ENCODE measurements at places on chromosomes 7 and 10.

DNA sequence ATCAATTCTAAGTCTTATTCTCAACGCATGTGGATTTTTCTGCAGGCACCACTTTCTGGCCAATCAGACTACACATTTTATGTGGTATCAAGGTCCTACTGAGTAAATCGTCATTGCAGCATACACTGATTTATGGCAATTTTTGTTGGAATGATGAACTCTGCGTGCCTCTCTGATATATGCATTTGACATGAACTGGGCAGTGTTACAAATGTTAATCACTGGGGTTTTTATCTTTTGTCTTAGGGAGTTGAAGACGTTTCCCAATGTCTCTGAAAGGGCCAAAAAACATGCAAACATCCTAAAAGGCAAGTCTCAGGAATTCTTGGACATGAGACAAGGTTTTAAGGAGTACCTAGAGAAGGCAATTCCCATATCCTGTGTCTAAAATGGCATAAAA, 809.5 kb upstream of the CELF2 start:
- no peak for DNase-seq

DNA sequence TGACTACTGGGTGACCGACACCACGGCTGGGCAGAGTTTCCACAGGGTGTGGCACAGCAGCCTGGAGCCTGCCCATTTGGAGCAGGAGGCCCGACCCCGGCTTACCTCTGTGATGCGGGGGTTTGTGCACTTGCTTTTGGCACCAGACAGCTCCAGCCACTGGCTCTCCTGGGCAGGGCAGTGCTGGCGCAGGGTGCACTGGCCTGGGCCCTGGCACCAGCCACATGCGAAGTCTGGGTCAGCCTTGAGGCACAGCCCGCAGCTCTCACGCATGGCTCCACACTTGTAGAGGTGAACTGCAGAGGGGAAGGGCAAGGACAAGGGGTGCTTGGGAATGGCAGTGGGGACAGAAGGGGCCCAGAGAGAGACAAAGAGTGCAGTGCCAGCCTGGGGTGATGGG, 373.7 kb downstream of the PLXNA4 start:
- no peak for DNase-seq

GRCh38 chr10:128534686-128535085, 408.5 kb upstream of the MKI67 start:
- DNase-seq: no peak

DNA sequence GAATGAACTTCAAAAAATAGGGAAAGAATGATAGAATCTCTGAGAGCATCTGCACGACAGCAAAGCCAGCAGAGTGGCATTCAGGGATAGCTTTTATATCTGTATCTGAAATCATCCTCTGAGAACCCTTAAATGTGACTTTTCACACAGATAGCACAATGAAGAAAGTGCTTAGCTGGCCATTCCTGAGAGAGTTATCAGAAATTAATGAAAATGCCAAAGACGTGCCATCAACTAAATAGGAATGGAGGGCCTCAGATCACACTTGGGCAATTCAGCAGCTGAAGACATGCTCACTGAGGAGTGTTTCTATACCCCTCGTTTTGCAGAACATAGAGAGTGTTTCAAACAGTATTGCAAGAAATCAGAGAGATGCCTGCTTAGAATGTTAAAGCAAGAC, 51.6 kb downstream of the AKR1B1 start:
- DNase-seq: no peak

- no peak for DNase-seq
Measured at GRCh38 chr10:58041901-58042300, 225.8 kb downstream of the IPMK start.

DNA sequence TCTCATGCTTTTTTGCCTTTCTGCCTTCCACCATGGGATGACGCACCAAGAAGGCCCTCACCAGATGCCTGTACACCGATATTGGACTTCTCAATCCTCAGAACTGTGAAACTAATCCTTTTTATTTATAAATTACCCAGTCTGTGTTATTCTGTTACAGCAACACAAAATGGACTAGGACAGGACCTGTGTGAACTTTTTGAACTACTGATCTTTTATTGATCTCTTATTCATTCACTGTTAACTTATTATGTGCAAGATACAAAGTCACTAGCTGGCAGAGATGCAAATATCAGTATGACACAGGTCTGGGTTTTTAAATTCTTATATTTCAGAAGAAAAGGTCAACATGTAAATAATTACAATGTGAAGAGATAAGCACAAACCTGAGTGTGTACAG, 635.8 kb downstream of the SORCS1 start:
- no peak for DNase-seq

DNA sequence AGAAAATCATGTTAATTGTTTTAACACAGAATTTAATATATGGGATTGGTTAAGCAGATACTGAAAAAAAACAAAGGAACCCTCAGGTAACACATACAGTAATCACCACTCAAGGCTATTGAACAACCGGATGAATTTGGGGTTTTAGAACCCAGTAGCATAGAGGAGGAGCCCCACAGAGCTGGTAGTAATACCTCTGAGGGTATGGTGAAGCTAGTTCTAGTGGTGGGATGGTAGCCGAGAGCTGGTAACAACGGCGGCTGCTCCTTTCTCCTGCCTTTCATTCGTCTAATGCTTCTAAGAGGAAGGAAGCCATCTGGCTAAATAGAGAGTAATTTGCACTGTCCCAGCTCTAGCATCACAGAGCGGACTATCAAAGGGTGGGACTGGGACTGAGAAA, 52.2 kb downstream of the WAC start:
- DNase-seq: no peak

DNA sequence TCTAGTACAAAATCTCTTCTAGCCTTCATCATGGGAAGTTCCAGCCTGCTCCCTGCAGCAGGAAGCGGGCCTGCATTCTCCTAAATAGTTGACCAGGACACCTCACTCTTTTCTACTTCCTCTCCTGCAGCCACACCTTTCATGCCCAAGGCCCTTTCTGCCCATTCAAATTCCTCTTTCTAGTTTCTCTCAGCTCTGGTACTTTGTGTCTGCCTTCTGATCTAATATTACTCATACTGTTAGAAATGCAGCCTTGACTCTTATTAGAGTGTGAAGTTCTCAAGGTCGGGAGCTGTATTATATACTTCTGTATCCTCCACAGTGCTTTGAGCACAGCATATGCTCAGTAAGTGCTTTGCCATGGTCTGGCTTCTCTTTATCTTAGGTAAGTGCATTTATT, 103.1 kb downstream of the PRKCQ start:
- DNase-seq: no peak

DNA sequence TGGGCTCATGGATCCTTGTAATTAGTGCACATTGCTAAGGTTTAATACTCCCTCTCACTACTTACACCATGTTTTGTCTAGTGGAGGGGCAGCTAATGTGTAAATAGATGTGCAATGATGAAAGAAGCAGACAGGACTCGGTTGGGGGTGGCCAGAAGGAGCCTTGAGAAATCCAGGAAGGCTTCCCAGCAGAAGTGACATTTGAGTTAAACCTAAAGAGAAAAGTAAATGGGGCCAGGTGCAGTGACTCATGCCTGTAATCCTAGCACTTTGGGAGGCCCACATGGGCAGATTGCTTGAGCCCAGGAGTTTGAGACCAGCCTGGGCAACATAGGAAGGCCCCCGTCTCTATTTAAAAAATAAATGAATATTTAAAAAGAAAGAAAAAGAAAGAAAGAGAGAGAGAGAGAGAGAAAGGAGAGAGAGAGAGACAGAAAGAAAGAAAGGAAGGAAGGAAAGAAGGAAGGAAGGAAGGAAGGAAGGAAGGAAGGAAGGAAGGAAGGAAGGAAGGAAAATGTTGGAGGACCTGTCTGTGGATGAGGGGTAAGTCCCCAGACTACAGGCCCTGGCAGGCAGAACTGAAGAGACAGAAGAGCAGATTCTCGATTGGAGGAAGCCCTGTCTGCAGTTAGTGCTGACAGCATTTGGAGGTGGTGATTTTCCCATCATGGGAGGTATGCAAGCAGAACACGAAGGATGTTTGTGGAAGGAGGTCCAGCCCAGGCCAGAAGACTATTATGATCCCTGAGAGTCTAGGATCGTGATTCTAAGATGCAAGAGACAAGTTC, 3.6 kb downstream of the ELN start:
- DNase-seq: no peak

GRCh38 chr10:26335574-26336093, 102.5 kb upstream of the APBB1IP start:
- no peak for DNase-seq

GRCh38 chr10:86365346-86366032, 1.1 kb downstream of the GRID1 start:
- DNase-seq: no peak

- DNase-seq: no peak
Measured at GRCh38 chr10:126233182-126234148, 154.8 kb downstream of the ADAM12 start.

DNA sequence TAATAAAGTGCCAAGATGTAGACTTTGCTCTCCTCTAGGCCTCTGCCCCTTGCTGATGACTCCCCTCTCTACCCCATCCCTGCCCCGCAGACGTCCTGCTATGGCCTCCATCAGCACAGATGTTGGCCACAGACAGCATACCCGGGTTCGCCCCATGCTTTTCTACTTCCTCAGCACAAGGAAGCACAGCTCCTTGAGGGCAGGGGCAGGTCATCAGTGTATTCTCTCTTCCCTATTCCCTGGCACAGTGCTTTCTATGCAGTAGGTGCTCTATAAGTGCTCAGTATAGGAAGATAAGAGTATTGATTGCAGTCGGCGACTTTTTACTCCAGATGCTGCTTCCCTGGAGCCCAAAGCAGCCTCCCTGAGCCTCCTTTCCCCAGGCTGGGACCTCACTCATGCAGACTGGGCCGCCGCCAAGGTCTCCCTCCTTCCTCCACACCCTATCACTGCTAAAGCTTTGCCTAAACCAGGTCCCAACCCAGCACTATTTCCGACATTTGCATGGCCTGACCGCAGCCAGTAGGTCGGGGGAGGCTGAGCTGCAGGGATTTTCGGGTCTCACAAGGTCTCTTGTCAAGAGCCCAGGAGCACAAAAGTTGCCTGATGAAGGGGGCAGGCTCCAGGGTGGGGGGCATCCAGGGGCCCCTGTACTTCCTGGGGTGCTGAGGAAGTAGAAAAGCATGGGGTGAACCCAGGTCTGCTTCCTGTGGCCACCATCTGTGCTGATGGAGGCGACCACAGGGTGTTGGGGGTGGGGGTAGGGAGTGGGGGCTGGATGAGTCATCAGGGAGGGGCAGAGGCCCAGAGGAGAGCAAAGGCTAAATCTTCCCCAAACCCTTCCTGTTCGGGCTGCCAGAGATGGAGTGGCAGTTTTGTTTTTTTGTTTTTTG, 8.0 kb downstream of the CALHM3 start:
- DNase-seq: peak; percentile 81

DNA sequence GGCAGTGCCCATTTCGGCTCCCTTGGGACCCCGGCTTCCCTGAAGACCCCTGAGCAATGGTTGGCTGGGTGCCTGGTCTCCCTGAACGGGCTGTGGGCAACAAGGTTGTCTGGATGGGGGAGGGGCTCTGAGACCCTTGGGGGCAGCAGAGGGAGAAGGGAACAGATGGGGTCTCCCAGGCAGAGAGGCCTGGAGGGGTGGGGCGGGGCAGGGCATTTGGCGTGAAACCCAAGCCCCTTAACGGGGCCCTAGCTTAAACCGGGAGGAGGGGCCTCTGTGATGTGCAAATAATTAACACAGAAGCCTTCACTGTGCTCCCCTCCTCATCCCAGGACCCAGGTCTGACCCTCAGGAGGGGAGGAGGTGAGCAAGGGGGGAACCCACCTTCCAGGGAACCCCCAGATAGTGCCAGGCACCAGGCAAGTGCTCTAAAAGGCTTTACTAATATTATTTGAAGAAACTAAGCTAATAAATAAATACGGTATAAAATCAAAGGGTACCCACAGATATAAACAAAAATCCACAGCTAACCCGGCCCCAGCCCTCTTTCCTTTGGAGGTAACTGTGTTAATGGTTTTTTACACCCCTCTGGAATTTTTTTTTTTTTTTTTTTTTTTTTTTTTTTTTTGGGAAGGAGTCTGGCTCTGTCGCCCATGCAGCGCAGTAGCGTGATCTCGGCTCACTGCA, 170.8 kb downstream of the RNF216 start:
- no peak for DNase-seq

DNA sequence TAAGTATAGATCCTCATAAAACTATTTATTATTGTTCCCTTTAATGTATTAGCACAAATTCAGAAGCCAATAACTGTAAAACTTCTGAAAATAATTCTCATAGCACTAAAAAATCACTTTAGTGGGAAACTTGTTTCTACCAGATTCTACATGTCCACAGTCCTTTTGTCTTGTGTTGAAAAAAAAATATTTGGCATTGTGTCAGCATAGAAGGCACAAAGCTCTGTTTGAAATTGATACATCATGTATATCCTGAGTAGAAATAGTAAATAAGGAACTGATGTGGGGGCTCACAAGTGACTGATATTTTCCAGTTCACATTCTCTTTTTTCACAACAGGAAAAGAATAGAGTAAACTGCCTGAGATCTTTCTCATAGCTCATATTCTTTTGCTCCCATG, 134.6 kb downstream of the GRM3 start:
- no peak for DNase-seq

- DNase-seq: no peak
Measured at GRCh38 chr7:102103027-102103372, 183.7 kb upstream of the SH2B2 start.

GRCh38 chr7:105130048-105130447, 116.0 kb downstream of the KMT2E start:
- DNase-seq: no peak

- DNase-seq: no peak
Measured at GRCh38 chr10:7471720-7472367, 61.0 kb upstream of the SFMBT2 start.

DNA sequence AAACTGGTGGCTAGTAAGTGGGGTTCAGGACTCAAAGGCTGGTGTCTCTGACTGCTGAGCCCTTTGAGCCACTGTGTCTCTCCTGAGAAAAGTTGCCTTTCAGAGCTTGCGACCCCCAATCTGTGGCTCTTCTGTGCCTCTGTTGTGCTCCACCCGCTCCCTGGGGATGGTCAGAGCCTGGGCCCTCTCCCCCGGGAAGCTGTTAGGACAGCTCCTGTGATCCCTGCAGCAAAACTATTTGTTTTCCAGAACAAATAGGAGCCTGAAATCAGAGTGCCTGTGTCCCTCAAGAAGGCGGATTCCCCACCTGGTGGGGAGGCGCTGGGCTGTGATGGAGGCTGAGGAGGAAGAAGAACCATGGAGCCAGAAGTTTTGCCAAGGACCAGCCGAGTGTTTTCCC, 56.4 kb upstream of the MXI1 start:
- no peak for DNase-seq

GRCh38 chr10:44032216-44032615, 352.7 kb downstream of the CXCL12 start:
- no peak for DNase-seq

- no peak for DNase-seq
Measured at GRCh38 chr7:13731643-13732042, 257.8 kb downstream of the ETV1 start.

DNA sequence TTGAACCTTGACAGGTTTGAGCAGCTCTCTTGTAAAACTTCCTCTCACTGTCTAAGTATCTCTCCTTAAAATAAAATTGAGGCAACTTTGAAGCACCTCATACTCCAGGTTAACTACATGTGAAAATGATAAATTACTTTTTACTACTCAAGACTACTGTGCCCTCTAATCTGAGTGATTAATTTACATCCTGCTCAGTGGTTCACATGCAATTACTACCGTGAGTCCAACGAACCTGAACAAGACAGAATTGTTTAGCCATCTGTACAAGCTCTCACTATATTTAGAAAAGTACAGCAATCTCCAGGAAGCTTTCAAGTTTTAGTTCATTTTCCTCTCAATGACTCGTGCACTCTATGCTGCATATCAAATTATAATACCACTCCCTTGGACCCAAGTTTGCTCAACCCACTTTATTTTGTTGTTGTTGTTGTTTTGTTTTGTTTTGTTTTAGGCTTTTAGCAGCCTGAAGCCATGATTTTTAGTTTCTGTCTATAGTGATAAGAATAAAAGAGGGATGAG, 21.2 kb downstream of the PDE1C start:
- no peak for DNase-seq

GRCh38 chr7:98400542-98401340, at the start of gene BAIAP2L1:
TSS of gene BAIAP2L1 (minus strand) at chr7:98401090. CDS start at chr7:98400852, 238 bp downstream.
- peak; percentile 93 for DNase-seq

Measured in SW480 (cell line).